NCI-H524 (cell line): ENCODE measurements at places on chromosomes 3 and 15.

- no peak for DNase-seq
Observed at GRCh38 chr3:53242155-53242554, 13.7 kb downstream of the TKT start.

- no peak for DNase-seq
Observed at GRCh38 chr3:57017459-57017845, 43.0 kb upstream of the SPATA12 start.

- peak; percentile 60 for DNase-seq
Observed at GRCh38 chr3:155753038-155753639, 8.3 kb upstream of the PLCH1 start.

DNA sequence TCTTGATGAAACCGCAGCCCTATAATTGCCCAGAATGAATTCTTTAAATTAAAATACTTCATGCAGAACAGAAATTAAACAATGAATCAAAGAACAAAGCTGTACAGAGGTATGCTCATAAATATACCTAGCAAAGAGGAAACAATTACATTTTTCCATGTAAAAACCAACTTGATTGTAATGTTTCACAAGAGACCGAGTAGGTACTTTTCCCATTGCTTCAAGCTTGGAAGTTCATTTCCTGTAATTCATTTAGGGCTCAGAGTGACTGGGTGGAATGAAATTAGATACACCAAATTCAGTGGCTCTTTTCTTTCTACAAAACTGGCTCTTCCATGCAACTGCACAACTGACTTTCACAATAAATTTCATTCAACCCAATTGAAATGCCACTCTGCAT lies 51.4 kb downstream of the FHIT start:
- DNase-seq: no peak

DNA sequence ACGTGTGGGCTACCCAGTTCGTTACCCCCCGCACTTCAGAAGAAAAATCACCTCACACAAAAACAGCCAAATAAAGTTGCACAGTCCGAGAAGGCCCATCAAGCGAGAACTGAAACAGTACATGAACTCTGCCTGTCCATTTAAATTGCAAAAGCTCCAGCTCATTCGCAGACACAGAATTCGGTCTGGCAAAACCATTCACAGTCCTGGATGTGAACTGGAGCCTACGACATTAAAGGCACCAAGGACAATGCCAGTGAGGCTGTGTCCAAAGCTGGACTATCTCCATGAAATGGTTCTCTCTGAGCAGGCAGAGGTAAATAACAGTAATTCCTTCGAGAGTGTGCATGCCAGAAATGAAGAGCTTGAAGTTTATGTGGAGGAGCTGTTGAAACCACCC lies 261.3 kb upstream of the ICE2 start:
- no peak for DNase-seq

- no peak for DNase-seq
Observed at GRCh38 chr15:72916897-72917296, 133.3 kb upstream of the ADPGK start.

DNA sequence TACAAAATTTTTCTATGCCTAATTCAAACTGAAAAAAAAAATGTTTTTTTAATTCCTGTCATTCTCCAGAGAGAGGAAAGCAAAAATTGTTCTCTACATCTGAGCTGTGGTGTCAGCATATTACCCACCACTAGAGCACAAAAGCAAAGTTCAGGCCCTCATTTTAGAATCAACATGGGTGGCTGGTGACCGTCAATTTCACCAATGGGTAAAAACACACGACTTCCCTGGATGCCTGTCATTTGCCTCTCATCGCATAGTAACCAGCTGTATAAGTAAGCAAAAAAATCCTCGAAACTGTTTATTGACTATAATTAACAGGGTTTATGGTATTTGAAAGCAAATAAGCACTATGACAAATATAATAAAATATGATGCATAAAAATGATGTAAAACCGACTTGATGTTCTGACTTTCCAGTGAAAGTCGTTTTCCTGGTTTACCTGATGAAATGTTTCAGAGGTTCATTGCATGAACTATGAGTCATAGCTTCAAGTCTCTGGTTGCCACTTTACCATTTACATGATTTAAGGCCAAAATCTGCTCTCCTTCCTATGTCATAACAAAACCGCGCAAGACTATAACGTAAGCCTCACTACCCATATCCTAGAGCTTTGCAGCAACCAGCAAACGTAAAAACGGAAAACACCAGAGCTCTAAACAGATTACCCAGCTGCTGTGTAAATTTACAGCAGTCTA lies 60.5 kb downstream of the THBS1 start:
- no peak for DNase-seq

DNA sequence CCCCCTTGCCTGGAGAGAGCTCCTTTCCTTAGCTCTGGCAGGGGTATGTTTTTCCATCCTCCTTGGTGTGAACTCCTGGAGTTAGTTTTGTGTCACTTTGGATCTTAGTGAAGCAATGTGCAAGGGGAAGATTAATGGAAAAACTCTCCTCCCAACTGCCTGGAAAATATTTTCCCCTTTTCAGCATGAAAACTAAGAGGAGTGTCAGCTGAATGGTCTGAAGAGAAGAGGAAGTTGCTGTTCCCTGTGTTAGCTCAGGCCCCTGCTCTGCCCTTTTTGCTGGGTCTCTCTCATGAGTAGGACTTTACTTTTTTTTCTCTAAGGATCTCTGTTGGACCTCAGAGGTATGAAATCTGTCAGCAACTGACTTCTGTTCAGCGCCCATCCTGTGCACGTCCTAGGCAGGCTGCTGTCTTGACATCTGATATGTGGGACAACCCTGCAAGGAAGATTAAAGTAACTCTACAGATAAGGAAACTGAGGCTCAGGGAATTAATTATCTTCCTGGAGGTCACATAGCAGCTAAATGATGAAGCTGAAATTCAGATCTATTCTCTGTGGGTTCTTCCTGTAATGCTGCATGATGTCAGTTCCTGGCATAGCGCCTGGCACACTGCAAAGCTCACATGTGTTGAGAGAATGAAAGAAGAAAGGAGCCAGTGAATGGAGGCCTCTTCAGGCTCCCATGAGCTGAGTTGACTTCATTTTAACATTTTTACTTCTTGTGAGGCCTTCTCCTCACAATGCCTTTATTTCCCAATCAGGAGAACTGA lies 109.7 kb upstream of the GALNT15 start:
- DNase-seq: no peak

DNA sequence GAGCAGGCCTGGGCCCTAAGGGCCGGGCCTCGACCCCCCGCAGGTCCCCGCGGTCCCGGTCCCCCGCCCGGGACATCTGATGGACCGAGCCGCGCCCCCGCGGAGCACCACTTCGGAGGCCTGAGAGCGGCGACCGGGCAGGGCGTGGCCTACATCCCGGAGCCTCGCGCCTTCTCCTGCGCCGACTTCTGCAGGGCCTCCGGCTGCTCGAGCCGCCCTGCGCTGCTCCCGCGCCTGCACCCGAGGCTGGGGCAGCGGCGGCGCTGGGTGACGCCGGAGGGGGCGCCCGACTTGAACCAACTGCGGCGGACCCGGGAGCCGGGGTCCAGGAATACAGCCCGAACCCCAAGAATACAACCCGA lies 14.9 kb upstream of the GP9 start:
- DNase-seq: no peak

- no peak for DNase-seq
Observed at GRCh38 chr3:101144105-101144504, 150.9 kb upstream of the ABI3BP start.

DNA sequence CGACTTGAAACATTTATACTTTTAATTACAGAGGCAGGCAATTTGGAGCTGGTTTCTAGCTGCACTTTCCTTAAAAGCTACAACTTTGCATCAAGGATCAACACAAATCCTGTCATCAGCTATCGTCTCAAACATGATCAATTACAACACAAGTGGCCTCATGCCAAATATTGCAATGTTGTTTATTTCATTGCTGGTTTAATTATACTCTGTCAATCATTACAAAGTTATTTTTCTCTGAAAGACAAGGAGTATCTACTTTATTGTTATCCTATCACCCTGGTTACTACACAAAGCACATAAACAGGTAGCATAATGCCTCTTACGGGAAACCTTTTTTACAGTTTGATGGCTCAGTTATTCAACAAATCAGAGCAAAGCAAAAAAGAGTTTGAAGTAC lies 58.0 kb upstream of the FOXB1 start:
- no peak for DNase-seq

GRCh38 chr3:87052499-87053260 lies 61.7 kb upstream of the VGLL3 start:
- no peak for DNase-seq

- DNase-seq: no peak
Observed at GRCh38 chr3:159978353-159978752, 10.3 kb upstream of the IL12A start.

DNA sequence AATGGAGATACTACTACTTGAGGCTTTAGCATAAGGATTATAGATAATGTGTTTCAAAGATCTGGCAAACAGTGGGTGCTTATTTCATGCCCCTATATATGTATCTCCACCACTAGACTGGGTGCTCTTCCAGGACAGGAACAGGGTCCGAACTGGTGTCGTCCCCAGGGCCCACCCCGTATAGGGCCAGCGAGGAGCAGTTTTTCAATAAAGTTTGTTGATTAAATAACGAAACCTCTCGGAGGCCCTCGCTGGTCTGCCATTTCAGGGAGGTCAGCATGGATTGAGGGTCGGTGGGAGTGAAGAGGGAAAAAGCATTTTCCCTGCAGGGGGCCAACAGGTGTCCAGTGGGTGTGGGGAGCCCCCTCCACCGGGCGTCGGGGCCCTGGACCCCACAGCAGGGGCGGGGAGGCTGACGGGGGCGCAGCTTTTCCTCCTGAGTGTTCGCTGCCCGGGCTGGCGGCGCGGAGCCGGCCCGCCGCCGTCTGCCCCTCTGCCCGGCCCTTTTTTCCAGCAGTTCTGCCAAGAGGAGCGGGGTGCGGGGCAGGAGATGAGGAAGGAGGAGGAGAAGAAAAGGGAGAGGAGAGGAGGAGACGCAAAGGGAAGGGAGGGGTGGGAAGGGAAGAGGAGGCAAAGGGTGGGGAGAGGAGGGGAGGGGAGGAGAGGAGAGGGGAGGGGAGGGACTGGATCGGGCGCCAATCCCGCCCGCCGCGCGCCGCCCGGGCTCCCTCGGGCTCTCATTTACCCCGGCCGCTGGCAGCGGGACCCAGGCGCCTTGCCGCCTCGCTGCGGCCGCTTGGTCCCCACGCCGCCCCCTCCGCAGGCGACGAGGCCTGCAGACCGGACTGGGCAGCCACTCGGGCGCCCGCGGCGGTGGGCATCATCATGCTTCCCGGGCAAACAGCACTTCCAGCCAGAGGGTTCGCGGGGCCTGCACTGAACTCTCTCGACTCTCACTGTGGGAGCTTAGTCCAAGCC lies 66.3 kb downstream of the ISG20 start:
- peak; percentile 55 for DNase-seq

GRCh38 chr3:52531860-52532516 lies 1.7 kb downstream of the NT5DC2 start:
- DNase-seq: no peak

DNA sequence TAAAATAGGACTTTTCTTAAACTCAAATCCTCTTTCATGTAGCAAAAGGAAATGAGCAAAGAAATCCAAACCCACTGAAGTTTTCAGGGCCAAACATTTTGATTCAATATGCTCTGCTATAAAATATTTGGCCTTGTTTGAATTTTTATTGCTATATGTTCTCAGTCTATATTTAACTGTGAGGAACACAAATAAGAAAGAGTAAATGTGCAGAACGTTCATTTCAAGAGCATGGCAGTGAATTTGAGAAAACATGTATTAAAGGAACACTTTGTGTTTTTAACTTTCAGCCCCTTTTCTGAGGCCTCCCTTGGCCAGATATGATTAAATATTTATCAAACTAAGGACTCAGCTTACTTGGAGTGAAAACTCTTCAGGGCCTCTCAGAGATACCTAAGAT lies 124.7 kb upstream of the CCNL1 start:
- no peak for DNase-seq

- DNase-seq: no peak
Observed at GRCh38 chr3:28207000-28207733, 34.3 kb upstream of the CMC1 start.

- no peak for DNase-seq
Observed at GRCh38 chr15:101183226-101183930, 68.5 kb downstream of the CHSY1 start.

DNA sequence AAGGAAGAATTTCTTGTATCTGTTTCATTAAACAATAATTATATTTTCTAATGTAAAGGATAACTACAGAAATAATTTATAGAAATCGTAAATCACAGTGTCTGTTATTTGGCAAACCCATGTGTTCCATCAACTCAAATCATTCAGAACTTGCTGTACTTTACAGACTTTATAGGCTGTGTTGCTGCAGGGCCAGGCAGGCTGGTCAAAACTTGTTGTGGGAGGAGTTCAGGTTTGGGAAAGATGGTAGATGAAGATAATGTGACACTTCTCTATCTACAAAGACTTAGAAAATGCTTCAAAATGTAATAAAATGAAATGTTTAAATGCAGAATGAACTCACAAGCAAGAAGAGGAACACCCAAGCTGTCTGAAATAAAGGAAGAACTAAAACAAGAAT lies 183.4 kb downstream of the SEMA6D start:
- no peak for DNase-seq

- DNase-seq: peak; percentile 42
Observed at GRCh38 chr3:8733332-8734094, at the start of gene CAV3. CAV3 (plus strand) TSS chr3:8733802; CDS start chr3:8733877, 75 bp downstream.

DNA sequence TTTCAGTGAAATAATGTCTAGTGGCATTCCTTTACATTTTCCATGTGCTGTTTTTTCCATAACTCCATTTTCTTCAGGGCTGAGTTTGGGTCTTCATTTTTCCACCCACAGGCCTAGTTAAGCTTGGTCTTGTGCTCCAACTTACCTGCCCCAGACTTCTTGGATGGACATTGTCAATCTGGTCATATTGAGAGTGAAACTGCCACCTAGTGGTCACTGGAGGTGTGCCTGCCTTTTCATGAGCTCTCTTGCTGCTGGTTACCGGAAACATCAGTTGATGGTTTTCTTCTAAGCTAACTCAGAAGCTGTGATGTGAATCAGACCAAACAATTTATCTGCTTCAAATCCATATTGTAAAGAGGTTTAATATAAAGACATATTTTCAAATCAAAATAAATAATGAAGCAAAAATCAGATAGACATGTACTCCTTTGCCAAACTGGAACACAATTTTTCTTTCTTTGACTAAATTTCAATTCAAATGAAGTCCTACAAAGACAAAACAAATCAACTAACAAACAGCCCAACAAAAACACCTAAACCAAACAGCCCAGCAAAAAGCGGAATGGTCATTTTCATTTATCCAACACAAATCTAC lies 135.1 kb upstream of the RASGRP1 start:
- DNase-seq: peak; percentile 70

GRCh38 chr3:45711931-45712330 lies 22.7 kb downstream of the SACM1L start:
- DNase-seq: no peak

DNA sequence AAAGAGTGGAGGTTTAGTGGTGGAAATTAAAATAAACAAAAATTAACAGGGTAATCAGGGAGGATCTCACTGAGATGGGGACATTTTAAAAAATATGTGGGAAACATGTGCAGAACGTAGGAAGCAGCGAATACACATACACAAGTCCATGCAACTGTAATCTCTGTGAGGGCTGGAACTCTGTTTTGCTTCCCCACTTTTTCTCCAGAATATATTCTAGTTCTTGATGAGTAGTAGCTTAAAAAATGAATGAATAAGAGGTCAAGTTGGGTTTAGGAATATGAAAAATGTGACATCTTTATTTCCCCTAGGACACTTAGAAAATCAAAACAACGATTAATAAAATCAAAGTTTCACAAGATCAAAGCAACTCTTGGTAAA lies 312.2 kb upstream of the ZNF717 start:
- DNase-seq: no peak

GRCh38 chr3:72950372-72950771 lies 46.2 kb upstream of the PPP4R2 start:
- no peak for DNase-seq
